ENCODE measurements at places on chromosomes 1 and 21.
A peak's percentile ranks its signal among the peaks of the same experiment; 100 is the strongest.

GRCh38 chr1:160671603-160672517, 25.0 kb upstream of the SLAMF1 start:
- DNase-seq = no peak

DNA sequence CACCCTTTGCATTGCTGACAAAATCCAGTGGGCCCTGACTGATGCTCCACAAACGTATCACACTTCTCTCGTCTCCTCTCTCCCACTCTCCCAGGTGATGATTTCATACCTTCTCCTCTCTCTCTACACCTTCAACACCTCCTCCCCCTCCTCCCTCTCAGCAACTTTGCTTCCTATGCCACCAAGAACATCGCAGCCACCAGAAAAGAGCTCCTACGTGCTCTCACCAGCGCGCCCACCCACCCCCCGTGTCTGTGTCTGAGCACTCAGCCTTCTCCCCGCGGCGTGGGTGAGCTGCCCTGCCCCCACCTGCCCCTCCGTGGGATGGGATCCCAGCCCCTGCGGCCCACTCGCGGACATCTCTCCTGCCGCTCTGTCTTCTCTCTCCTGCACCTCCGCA, 55.1 kb upstream of the COX20 start:
- DNase-seq = no peak

DNA sequence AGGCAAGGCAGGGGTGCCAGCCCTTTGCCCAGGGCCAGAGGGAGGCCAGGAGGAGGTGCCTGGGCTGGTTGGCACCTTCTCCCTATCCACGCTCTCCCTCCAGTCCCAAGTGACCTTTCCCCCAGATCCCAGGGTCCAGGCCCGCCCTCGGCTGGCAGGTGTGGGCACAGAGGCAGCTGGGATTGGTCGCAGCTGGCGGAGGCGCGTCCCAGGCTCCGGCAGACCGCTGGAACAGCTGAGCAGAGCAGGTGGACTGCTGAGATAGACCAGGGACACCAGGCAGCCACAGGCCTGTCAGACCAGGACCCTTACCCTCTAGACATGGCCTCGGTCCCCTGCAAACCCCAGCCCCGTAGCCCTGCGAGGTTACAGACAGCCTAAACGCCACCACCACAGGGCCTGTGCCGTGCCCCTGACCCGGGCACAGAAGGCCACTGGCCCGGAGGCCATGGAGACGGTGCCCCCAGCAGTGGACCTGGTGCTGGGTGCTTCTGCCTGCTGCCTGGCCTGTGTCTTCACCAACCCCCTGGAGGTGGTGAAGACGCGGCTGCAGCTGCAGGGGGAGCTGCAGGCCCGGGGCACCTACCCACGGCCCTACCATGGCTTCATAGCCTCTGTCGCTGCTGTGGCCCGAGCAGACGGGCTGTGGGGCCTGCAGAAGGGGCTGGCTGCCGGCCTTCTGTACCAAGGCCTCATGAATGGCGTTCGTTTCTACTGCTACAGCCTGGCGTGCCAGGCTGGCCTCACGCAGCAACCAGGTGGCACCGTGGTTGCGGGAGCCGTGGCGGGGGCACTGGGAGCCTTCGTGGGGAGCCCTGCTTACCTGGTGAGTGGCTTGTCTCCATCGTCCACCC, at the start of gene SLC25A34:
SLC25A34 (plus strand) TSS at position 221 of the 854 bp plus-strand sequence; CDS start at position 449, 228 bp downstream.
- no peak for DNase-seq

DNA sequence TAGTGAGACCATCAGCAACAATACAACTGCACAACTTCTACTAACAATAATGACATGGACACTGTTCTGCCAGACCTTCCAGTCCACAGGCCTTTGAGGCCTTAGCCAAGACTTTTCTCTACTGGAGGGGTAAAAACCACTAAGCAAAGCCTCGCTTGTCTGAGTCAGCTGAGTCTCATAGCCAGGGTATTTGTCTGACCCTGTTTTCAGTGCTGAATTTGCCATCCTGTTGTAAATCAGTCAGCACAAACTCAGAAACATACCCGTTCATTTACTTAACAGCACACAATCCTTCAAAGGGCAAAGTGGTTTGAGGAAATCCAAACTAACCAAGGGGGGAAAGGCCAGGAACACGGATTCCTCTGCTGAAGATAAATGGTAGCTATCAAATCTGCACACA, 537.8 kb downstream of the SMYD3 start:
- peak; percentile 97 for DNase-seq

DNA sequence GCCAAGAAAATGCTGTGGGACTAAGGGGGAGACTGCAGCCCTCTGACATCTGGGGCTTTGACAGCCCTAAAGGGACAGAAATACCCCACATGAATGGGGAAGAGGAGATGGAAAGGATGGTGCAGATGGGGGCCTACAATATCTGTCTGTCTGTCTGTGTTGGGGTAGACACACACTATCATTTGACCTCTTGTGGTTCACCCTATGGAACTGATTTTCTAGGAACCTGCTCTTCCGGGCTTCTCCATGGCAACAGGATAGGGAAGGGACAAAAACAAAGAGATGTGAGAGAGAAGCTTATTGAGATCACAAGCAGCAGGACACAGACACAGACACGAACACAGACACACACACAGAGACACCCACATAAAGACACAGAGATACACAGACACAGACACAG, 17.1 kb downstream of the KIF21B start:
- DNase-seq = no peak

DNA sequence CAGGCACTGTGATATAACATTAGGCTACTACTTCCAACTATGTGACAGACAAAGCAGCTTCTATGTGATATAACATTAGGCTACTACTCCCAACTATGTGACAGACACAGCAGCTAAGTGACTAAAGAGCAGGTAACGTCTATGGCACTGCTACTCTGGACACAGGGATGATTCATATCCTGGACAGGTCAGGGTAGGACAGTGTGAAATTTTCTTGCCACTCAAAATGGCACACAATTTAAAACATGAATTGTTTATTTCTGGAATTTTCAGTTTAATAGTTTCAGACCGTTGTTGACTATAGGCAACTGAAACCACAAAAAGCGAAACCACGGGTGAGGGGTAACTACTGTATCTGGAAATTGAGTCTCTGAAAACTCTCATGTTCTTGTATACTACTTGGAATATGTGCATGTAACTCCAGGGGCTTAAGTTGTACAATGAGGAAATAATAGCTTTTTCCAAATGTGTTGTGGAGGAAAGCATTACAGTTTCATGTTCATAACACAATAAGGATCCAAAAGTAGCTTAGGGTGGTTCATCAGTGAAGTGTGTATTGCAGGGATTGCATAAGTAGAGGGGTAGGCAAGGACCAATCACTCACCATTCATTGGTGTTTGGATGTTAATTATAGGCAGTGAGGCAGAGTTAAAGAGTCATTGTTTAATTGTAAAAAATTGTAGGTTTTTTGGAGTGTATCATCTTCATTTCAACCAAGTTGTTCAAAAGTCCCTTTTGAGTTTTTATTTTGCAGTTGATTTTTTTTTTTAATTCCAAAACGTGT, 5.3 kb downstream of the DTL start:
- peak; percentile 20 for DNase-seq

DNA sequence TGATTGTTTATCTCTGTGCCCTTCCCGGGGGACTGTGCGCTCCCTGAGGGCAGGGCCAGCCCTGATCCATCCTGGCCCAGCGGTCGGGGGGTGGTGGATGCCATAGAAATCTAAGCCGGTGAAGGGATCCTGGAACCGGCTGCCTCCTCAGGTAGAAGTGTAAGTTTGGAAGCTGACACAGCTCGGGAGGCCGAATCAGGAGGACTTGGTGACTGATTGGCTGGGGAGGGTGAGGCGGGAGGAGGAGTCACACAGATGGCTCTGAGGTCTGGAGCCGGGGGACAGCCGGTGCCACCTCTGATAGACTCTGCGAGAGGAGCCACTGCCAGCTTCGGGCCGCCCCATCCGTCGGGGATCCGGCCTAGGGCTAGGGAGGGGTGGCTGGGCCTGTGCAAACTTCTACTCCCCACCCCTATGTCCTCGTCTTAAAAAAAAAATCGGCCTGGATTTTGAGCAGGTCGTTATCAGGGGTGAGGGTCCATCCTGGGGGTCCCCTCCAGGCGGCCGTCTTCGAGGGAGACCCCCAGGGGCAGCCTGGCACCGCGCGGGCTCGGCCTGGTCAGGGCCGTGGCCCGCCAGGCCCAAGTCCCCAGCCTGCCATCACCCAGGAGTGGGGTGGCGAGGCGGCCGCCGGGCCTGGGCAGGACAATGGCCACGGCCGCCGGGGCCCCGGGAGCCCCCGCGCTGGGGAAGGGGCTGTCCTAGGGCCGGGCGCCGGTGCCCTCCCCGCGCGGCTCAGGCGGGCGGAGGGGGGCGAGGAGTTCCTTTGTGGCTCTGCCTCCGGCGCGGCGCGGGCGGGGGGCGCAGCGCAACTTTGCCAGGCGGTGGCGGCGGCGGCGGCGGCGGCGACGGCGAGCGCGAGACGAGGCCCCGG, 708 bp upstream of the ZNF362 start:
- DNase-seq = peak; percentile 73

- DNase-seq = no peak
Observed at GRCh38 chr1:190453550-190453949, 24.1 kb downstream of the BRINP3 start.

GRCh38 chr1:4172644-4173599, 272.9 kb upstream of the C1orf174 start:
- DNase-seq = no peak

DNA sequence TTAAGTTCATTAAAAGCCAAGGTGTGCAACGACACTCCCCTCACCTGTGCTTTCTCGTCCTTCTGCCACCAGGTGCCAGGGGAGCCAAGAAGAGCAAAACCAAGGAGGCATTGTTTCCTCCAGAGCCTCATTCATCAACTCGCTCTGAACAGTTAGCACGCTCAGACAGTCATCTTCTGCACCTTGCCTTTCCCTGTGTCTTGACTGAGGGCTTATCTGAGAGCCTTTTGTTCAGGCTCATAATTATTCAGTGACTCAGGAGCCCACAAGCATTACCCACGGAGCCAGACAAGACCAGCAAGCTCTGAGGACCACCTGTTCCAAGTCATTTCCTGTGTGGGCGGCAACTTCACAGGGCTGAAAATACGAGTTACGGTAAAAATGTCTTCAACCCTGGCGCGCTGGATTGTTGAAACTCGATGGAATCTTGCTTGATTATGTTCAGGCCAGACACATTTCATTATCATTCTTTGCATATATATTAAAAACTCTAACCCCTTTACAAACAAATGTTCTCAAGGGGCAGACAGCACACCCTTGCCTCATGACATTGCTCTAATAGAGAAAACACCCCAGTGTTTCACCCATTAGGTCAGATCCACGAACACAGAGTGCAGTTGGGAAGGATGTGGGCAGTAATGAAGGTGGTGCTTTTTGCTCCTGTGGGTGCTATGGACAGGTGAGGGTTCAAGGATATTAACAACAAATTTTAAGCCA, 89.7 kb upstream of the RUNX1 start:
- DNase-seq = peak; percentile 70

GRCh38 chr1:201272799-201273198, 10.5 kb upstream of the PKP1 start:
- DNase-seq = peak; percentile 23

DNA sequence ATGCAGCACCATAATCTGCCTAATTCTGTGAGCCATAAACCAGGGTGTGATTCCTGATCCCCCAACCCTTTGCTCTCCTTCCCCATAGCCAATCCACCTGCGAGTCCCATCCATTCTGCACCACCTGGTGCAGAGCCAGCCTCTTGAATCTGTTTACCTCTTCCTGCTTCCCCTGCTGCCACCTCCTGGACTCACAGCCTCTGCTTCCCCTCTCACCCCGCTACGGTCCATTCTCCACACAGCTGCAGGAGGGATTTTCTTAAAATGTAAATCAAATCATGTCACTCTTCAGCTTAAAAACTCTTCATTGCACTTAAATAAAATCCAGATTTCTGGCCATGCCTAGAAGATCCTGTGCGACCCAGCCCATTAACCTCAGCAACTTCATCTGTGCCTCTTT, 186.7 kb downstream of the FOXD2 start:
- DNase-seq = peak; percentile 12

GRCh38 chr1:53016705-53017104, 45.3 kb upstream of the PODN start:
- peak; percentile 31 for DNase-seq

DNA sequence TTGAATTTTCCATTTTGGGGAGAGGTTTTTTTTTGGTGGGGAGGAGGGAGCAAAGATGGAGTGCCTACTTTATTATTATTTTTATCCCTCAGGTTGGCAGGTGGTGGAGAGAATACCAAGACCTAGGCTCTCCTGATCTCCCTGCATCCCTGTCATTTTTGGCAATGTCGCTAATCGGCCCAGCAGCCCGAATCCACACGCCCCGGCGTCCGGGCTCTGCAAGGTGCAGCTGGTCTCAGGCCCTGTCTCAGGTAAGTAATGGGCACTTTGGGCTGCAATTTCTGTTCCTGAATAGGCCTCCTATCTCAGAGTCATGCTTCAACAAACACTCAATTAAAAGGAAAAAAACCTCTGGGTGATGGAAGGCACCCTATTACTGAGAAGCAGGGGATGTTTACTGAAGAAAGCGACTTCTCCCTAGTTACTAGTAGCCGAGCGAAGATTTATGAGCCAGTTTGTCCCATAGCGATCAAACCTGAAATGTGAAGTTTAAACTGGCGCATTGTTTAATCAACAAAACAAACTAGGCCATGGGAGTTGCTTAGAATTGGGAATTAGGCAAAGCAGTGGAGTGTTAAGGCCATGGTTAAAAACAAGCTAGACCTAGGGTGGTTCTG, 137.8 kb downstream of the RWDD3 start:
- DNase-seq = no peak

GRCh38 chr21:37430184-37430821, 63.7 kb downstream of the DYRK1A start:
- no peak for DNase-seq

GRCh38 chr1:156101880-156102279, 12.6 kb upstream of the LMNA start:
- peak; percentile 64 for DNase-seq

GRCh38 chr1:37944086-37944763, 2.6 kb downstream of the INPP5B start:
- DNase-seq = peak; percentile 68

DNA sequence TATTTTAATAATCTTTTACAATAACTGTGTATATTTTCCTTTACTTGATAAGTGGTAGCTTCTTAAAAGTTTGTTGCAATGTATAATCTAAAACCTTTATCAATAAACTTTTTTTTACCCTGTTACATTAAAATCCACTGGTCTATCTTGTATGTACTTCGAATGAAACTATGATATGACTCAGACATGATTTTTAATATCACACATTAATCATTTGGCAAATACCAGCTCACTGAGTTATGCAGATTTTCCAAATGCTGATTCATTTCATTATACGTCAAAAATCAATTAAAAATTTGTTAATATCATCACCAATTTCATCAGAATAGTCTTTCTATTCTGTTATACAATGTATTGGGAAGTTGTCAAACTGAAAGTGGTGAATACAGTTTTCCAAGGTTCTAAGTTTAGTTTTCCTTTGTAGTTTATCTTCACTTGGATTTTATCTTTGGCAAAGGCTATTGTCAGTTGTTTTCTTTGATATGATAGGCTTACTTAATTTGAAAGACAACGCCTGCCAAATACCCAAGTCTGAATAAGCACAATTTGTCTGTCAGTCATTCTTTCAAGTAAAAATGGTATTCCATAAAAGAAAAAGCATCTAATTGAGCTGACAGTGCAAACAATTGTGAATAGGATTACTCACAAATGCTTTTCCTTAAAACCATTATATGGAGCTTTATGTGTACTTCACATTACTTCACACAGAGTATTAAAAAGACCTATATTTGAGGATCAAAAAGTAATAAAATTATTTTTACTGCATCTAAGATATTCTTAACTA, 127.0 kb downstream of the NME7 start:
- peak; percentile 15 for DNase-seq

All from EH (cell line).